ENCODE measurements at places on chromosomes 5 and 9.

DNA sequence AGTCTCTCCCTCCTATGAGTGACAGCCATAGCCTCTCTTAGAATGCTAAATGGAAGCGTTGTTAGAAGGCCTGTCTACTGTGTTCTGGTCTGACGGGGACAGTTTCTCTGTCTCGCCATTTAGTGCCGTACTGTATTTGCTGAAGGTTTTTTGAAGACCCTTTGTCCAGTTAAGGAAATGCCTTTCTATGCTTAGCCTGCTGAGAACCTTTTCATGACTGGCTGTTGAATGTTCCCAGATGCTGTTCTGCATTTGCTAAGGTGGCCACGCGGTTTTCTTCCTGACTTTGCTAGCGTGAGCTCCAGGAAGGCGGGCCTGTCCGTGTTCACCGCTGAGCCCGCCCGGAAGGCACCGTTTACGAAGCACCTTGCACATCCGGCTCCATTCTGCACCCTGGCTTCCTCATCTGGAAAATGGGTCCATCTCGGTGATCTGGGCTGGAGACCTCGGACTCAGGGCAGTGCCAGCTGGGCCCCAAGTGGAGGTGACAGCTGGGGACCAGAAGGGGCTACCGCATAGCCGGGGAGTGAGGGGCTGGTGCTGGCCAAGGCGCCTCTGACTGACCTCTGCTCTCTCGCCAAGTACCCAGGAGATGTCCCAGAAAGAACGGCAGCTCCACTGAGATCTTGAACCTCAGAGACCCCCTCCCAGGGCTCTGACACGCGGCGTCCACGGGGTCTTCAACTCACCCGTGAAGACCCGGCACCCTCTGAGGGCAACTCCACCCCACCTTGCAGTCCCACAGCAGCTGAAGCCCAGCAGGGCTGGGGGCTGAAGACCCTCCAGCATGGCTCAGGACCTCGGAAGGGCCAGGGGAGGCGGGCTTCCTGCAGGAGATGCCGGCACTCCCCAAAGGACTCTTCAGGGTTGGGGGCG is 52.5 kb upstream of the NKD2 start:
- peak; percentile 2 for DNase-seq

DNA sequence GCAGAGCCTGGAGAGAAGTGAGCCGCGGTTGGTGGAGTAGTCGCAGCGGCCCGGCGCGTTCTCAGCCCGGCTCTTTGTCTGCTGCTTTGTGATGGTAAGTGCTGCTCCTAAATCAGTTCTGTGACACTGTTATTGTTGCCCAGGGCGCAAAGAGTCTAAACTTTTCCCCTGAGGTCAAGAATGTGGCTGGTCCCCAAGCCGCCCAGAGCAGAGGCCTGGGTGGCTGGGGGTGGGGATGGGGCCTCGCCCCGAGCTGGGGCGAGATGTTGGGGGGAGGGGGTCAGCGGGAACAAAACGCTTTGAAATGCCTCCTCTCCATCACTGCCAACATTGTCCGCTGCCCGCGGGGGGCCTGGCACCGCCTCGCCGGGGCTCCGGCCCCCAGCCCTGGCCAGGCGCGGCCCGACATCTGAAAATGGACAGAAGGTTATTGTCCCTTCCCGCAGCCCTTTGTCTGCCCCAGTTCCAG is 11.7 kb upstream of the CERCAM start:
- no peak for DNase-seq

- DNase-seq, result peak; percentile 72
These were observed 37.7 kb downstream of the NR2F1 start for GRCh38 chr5:93620487-93621326.

GRCh38 chr5:2841208-2841607 is 89.7 kb upstream of the IRX2 start:
- no peak for DNase-seq

DNA sequence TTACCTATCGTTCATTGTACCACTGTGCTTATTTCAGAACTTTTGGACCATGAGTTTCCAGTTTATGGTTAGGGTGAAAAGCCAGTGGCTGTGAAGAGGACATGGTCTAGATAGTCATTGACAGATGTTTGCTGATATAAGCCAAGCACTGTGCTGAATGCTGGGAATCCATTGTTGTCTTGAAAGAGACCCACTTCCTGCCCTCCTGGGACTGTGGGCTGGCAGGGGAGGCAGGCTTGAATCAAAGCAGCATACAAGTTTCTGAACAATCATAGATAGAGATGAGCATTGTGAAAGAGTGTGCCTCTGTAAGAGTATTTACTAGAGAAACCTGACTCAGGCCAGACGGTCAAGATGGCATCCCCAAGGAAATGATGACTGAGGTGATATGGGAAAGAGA is 73.4 kb downstream of the NMUR2 start:
- no peak for DNase-seq

- no peak for DNase-seq
These were observed 69.6 kb downstream of the CHSY3 start for GRCh38 chr5:129973716-129974426.

- no peak for DNase-seq
These were observed 326.8 kb upstream of the SGCD start for GRCh38 chr5:156000115-156000514.

GRCh38 chr9:89597711-89598362 is 7.0 kb upstream of the GADD45G start:
- DNase-seq, result no peak

DNA sequence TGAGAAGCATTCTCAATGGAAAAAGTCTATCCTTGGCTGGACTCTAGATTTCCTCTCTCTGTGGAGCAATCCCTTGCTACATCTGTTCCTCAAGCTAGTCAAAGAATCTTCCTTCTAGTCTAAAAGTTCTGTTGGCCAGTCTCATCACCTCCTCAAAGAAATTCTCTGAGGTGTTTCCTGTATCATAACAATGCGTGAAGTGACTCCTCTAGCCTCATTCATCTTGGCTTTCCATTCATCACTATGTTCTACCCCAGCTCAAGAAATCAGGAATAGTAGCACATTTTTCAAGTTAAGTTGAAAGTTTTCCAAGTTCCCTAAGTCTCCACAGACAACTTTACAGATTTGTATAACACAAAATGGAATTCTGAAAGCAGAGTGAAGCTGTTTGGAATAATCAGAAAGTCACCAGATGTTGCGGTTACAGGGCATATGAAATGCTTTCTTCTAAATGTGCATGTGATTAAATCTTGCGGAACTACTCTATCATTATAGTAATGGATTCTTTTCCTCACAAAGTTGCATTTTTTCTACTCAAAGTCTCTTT is 176.6 kb upstream of the FREM1 start:
- DNase-seq, result no peak

DNA sequence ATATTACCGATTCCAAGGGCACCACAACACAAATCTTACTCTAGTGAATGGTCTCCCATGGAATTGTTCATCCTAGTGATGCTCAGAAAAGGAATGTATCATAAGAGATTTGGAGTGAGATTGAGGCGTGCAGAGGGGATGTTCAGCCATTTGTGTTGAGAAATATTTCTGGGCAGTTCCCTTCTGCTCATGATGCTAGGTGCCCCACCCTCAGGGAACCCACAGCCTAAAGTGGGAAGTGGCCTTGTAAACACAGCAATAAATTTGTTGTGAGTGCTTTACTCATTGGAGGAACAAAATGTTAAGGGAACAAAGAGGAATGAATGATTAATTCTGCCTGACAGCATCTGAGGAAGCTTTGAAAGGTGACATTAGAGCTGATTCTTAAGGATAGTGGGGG is 129.9 kb downstream of the TLE4 start:
- no peak for DNase-seq

DNA sequence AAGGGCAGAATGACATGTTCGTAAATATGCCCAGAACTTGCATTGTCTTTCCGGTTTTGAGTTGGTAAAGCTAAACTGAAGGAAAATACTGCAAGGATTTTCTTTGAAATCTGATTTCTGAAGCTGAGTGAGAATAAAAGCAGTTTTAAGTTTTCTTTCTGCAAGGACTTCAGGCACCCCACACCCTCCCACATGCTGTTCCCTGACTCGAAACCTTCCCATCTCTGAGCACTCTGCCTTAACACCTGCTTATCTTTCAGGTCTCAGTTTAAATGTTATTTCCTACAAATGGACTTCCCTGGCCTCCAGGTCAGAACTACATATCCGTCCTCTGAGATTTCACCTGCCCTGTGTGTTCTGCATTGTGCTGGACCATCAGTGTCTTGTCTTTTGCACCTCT is 93.8 kb downstream of the KLHL3 start:
- DNase-seq, result no peak

GRCh38 chr5:143434261-143435209 is 31.0 kb upstream of the NR3C1 start:
- DNase-seq, result no peak

- DNase-seq, result no peak
These were observed 101.0 kb downstream of the TLE1 start for GRCh38 chr9:81588148-81588871.

DNA sequence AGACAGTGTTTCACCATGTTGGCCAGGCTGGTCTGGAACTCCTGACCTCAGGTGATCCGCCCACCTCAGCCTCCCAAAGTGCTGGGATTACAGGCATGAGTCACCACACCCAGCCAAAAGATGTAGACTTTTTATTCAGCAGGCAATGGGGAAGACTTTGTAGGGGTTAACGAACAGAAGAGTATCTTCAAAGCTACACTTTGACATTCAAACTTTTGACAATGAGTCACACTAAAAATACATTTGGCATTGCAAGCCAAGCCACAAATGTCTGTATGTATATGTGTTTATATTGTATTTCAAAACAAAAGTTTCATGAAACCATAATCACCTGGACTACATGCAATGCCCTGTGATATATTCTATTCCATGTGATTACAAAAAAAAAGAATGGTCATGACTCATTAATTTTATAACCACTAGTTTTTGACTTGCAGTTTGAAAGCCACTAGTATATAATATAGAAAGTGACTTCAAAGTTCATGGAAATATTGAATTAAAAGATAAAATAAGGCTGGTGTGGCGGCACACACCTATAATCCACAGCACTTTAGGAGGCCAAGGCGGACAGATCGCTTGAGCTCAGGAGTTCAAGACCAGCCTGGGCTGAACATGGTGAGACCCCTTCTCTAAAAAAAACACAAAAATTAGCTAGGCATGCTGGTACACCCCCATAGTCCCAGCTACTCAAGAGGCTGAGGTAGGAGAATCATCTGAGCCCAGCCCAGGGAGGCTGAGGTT is 8.3 kb downstream of the DIMT1 start:
- no peak for DNase-seq

- DNase-seq, result no peak
These were observed 87.8 kb downstream of the NTNG2 start for GRCh38 chr9:132249690-132250089.

DNA sequence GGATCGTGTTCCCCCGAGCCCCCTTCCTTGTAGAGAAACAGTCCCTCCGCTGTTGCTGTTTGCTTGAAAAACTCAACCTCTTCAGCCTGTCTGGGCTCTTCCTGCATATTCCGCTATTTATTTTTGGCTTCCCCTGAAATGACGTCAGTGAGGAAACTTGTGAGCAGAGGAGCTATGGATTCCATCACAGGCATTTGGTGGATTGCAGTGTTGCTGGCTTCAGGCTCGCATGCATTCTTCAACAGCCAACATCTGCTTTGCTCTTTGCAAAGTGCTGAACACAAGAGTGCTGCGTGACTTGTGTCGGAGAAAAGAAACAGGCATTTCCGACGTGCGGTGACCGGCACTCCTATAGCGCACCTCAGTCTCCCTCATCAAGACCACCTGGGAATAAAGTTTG is 232.7 kb downstream of the RFK start:
- no peak for DNase-seq

DNA sequence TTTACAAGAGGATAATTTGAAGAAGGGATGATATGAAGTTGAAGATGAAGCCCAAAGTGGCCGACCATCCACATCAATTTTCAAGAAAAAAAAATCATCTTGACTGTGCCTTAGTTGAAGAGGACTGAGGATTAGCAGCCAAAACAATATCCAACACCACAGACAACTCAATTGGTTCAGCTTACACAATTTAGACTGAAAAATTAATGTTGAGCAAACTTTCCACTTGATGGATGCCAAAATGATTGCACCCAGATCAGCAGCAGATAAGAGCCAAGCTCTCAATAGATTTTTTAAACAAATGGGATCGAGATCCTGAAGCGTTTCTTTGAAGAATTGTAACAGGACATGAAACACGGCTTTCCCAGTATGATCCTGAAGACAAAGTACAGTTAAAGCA is 163.2 kb downstream of the GADD45G start:
- no peak for DNase-seq

DNA sequence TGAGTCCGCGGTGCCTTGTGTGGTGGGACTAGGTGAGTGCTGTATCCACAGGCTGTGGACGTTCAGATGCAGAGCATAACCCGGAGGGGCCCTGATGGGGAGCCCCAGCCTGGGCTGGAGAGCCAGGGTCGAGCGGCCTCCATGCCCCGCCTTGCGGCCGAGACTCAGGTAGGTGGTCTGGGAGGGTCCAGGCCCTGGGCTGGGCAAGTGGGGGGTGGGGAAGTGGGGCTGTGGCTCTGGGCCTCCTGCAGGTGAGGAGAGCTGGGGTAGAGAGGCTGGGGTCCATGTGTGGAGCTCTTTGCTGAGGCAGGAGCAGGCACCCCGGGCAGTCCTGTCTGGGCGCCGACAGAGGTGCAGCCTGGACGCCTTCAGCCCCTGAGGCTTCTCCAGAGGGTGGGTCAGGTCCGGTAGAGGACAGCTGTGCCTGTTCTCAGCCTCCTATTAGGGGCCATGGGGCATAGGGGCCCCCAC is 241.1 kb downstream of the CACNA1B start:
- DNase-seq, result no peak

- no peak for DNase-seq
These were observed 107.7 kb downstream of the SLC25A46 start for GRCh38 chr5:110846398-110847001.

DNA sequence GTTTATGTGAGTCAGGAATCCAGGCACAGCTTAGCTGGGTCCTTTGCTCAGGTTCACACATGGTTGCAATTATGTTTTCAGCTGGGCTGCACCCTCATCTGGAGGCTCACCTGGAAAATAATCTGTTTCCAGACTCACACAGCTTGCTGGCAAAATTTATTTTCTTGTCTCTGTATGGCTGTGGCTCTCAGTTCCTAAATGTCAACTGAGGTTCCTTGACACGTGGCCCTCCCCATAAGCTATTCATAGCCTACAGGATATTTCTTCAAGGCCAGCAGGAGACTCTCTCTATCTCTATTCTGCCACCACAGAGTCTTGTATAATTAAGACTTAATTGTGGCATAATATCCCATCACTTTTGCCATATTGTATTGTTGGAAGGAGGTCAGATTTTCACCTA is 732.0 kb downstream of the CDH18 start:
- no peak for DNase-seq

- DNase-seq, result no peak
These were observed 285.8 kb downstream of the ZNF608 start for GRCh38 chr5:124460642-124461041.

DNA sequence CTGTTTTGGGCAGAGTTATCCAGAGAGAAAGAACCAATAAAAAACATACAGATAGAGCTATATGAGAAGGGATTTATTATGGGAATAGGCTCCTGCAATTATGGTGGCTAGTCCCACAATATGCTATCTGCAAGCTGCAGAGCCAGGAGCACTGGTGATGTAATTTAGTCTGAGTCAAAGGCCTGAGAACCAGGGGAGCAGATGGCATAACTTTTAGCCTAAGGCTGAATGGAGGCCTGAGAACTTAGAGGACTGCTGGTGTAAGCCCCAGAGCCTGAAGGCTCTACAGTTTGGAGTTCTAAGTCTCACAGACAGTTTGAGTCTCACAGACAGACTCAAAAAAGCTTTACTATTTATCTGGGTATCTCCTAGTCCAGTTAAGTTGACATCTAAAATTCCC is 263.8 kb downstream of the FBXL7 start:
- no peak for DNase-seq

Data from heart right ventricle (tissue), 16 donors.